ENCODE measurements at places on chromosomes 7 and 10.

DNA sequence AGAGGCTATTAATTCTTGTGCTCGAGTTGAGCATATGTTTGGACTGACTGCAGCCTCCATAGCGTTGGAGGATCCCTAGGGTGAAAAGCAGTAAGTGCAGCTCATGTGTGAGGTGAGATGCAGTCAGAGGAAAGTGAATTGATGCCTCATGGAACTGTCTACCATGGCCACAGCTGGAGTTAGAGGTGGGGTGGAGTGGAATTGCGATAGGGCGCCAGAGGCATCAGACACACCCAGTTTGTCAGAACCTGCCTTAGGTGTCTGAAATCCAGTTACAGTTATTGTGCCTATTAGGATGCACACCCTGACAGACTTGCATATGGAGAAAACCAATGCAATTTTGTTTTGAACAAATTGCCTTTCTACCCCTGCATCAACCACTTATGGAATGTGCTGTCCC is 39.4 kb downstream of the ERLIN1 start:
- DNase-seq, result no peak

GRCh38 chr10:129888784-129889616 is 75.1 kb downstream of the EBF3 start:
- peak; percentile 24 for DNase-seq

DNA sequence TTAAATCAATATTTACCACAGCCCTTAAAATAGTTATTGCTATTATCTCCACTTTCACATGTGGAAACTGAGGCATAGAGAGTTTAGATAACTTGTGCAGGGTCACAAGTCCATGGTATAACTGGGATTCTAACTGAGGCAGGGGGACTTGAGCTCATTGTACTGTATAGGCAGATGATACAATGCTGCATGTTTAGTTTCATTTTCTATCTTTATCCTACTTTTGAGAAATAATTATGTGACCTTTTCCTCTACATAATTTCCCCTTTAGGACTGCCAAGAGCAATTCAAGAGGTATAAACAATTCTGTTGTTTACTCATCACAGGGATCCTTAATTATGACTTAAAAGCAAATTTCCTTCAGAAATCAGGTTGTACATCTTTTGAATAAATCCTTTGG is 193.1 kb downstream of the SUGCT start:
- DNase-seq, result no peak

DNA sequence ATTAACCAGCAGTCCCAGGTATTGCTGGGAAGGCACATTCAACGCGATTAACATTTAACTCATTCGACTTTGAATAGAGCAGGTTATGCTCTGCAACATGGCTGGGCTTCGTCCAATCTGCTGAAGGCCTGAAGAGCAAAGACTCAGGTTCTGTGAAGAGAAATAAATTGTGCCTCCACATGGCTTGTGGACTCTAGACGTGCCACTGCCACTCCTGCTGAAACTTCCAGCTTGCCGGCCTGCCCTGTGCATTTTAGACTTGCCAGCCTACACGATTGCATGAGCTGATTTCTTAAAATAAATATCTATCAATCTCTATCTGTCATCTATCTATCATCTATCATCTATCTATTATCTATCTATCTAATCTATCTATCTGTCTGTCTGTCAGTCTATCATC is 138.0 kb downstream of the WDR37 start:
- DNase-seq, result no peak

DNA sequence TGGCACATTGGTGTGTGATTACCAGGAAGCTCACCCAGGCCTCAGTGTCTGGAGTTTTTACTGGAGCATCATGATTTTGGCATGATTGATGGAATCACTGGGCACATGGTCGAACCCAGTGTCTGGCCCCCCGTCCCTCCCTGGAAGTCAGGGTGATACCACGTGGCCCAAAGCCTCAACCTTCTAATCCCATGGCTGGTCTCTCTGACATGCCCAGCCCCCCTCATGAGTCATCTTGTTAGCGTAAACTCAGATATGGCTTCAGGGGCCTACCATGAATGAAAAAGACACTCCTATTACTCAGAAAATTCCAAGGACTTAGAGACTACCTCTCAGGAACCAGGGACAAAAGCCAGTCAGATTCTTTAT is 109.3 kb downstream of the GRK5 start:
- DNase-seq, result no peak

DNA sequence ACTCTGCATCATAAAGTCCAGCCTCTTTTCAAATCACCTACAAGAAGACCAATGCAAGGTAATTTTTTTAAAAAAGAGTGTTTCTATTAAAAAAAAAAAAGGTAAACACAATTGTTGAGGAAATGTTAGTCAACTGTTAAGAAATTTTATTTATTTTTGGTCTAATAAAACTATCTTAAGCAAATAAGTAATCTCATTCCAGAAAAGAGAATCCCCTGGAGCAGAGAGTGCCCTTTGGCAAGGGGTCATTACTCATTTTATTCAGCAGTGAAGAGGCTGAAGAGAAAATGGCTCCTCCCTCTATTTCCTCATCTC is 63.4 kb upstream of the GSDME start:
- no peak for DNase-seq

DNA sequence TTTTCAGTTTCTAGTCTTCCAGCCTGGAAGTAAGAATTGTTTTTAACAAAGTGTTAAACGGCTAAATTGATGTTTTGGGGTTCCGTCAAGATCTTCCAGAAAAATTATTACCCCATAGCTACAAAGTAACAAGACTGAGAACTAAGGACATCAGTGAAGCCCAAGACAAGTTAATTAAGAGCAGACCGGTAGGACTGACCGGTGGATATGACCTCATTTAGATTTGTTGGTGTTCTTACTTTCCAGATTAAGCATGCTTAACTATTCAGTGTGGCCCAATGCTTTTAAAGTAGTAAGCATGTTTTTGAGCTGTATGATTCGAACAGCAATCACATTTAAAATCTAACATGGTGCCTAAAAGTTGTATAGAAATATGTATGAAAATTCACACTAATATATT is 73.1 kb upstream of the RPA3 start:
- DNase-seq, result no peak

DNA sequence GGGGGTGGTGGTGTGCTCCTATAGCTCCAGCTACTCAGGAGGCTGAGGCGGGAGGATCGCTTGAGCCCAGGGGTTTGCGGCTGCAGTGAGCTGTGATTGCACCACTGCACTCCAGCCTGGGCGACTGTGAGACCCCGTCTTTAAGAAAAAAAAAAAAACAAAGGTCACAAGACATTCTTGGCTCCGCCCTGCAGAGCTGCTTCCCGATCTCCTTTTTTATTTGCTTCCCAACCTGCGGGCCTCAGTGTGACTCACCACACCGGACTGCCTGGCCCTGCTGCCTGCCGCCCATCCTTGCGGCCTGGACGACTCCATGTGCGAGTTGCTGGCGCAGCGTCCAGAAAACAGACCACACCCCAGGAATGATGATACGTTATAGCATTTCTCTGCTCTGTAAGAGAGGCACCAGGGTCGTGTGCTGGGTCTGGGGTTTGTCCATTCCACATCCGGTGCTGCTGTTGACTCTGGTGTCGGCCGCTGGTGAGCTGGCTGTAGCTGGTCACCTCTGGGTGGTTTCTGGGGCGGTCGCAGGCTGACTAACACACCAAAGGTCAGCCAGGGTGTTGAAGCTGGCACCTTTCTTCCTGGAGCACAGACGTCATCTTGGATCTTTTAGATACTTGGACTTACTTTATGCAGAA is 123.6 kb downstream of the TCF7L2 start:
- DNase-seq, result no peak

DNA sequence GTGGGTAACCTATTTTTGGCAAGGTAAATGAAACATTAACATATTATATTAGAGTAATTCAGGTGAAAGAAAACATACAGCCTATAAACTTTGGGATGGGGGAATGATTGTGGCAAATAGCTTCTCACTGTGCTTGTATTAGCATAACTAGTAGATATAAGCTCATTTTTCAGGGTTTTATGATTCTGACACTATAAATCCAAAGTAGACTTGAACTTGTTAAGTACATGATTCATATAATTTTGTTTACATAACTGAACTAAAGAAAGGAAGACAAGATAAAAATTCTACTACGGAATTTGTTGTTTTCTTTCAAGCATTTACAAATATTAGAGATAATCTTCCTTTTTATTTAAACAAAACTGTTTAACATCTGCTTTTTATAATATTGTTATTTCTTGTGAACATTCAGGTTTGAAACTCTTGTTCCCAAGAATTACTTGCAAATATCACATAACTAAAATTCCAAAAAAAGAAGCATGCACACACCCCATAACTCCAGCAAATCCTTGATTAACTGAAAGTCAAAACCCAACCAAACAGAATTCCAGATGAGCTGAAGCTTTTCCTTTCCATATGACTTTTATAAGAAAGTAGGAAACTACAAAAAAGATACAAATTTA is 142.3 kb downstream of the JAZF1 start:
- DNase-seq, result no peak

DNA sequence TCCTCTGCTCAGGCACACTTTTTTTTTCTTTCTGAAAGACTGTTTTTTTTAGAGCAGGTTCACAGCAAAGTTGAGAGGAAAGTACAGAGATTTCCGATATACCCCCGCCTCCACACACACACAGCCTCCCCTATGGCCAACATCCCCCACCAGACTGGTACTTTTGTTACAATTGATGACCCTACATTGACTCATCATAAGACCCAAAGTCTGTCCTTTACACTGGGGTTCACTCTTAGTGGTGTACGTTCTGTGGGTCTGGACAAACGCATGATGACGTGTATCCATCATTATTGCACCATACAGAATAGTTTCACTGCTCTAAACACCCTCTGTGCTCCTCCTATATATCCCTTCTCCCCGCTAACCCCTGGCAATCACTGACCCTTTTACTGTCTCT is 107.7 kb downstream of the RBM20 start:
- DNase-seq, result no peak

DNA sequence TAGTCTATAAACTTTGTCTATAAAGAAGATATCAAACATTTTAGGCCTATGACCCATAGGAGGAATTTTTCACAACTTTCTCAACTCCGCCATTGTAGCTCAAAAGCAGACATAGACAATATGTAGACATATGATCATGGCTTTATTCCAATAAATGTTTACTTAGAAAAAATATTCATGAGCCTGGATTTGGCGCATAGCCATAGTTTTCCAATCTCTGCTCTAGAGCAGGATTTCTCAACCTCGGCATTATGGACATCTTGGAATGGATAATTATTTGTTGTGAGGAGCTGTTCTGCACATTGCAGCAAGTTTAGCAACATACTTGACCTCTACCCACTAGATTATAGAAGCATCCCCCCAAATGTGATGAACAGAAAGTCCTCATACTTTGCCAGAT is 532.6 kb downstream of the ANKRD7 start:
- no peak for DNase-seq

- DNase-seq, result no peak
These were observed 118.2 kb downstream of the CACNA2D1 start for GRCh38 chr7:82325416-82325815.

DNA sequence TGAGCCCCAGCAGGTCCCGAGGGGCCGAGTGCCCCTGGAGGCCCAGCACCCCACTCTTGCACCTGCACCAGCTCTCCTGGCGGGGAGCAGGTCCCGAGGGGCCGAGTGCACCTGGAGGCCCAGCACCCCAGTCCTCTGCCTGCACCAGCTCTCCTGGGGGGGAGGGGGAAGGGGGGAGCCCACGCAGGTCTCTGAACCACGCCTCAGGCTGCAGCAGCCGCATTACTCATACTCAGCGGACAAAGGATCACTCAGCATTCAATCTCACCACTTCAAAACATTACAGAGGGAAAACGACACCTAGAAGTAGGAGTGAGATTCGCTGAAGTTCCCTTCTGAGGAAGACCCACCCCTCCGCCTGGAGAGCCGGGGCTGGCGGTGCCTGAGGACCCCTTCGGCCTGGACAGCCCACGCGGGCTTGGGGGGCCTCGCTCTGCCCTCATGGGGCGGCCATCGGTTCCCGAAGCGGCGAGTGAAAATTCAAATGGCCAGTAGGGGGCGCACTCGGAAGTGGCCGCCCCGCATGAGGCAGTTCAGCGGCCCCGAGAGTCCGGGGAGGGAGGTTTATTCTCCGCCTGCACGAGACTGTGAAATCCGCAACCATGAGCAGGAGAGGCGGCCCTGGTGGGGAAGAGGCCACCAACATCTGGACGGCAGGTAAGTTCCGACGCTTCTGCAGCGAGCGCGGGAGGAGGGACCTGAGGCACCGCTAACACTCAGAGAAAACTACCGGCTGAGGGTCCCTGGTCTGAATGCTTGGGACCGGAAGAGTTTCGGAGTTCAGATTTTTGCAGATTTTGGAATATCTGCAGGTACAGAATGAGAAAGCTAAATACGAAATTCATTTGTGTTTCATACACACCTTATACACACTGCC is 1.1 kb upstream of the GPER1 start:
- DNase-seq, result peak; percentile 55

DNA sequence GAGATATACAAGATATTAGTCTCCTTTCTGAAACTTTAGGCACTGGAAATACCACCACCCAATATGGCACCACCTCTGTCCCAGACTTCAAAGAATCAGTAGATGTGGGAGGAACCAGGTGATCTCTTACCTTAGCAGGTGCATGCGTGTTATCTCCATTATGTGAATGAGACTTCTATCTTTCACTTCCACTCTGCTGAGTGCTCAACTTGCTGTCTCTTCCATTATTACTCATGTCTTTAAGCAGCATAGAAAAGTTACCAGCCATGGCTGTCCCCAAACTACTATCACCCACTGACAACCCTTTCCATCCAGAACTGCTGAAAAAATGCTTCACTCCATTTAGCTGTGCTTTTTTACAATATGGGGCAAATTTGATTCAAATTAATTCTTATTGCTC is 101.5 kb upstream of the PRSS1 start:
- DNase-seq, result no peak

DNA sequence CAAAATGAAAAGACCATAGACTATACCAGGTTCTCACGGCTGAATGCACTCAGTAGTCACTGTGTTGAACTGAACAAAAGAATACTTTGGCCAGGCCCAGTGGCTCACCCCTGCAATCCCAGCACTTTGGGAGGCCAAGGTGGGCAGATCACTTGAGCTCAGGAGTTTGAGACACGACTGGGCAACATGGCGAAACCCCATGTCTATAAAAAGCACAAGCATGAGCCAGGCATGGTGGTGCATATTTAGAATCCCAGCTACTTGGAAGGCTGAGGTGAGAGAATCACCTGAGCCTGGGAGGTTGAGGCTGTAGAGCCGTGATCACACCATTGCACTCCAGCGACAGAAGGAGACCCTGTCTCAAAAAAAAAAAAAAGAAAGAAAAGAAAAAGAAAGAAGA is 12.5 kb downstream of the SFXN4 start:
- no peak for DNase-seq

GRCh38 chr7:23074443-23075261 is 30.9 kb upstream of the KLHL7 start:
- DNase-seq, result no peak

DNA sequence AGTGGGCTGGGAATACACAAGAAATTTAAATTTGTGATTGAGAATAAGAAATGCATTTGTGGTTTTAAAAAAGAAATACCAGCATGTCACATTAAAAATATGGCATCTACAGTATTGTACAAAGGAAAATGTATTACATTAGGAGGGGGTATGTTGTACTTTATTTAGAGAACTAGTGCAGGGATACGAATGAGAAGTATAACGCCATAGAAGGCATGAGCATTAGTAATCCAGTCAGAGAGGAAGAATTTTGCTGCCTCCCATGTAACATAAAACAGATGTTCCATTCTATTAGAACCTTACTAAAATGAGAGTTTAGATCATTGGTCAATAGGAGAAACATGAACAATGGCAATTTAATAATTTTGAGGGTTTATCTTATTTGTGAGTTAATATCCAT is 182.2 kb downstream of the ADK start:
- no peak for DNase-seq

- DNase-seq, result no peak
These were observed 88.6 kb downstream of the ATXN7L1 start for GRCh38 chr7:105787793-105788192.
